CD8-positive, alpha-beta T cell (primary cell): ENCODE measurements at places on chromosomes 2 and 18.

- DNase-seq: no peak
These were observed 38.5 kb upstream of the TRIB2 start for GRCh38 chr2:12678186-12678585.

DNA sequence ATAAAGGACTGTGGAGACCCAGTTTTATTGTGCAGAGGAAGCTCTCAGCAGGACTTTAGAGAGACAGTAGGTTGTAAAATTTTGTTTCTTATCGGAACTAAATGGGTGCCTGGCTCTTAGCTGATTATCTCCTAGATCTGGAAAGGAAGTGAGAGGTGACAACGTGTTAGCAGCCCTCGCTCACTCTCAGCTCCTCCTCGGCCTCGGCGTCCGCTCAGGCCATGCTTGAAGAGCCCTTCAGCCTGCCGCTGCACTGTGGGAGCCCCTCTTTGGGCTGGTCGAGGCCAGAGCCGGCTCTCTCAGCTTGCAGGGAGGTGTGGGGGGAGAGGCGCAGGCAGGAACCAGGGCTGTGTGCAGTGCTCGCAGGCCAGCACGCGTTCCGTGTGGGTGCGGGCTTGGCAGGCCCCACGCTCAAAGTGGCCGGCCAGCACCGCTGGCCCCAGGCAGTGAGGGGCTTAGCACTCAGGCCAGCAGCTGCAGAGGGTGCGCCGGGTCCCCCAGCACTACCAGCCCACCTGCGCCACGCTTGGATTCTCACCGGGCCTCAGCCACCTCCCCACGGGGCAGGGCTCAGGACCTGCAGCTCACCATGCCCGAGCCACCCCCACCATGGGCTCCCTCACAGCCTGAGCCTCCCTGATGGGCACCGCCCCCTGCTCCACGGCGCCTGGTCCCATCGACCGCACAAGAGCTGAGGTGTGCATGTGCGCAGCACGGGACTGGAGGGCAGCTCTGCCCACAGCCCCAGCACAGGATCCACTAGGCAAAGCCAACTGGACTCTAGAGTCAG, 4.6 kb upstream of the MFF start:
- DNase-seq: no peak

DNA sequence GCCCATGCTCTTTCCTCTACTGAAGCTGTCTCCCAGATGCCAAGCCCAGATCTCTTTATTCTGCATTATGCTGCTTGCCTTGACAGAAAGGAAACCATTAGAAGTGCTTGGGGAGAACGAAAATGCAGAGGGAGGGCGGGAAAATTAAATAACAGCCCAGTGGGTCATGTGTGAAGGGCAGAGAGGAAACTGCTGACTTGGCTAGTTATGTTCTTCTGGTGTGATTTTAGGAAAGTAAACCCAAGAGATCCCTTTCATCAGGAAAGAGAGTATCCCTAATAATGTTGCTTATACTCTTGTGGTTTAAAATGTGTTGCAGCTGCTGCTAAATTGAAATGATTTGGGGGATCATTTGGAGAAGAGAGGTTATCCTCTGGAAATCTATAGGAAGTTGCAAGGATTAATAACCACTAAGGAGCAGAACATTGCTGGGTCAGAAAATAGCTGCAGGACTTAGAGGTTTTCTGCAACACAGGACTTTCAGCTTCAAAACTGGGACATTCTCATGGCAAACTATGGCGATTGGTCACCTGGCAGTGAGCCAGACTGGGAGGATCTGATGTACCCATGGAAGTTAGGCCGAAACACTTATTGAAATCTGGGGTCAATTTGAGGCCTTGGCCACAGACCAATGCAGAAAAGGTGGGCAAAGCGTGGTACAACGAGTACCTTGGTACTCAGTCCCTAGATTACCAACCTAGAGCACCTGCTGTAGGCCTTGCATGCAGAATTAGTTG, 172.2 kb downstream of the TMEM247 start:
- no peak for DNase-seq

- no peak for DNase-seq
These were observed 181.2 kb upstream of the RAB6C start for GRCh38 chr2:129798301-129798581.

GRCh38 chr2:101500860-101501259, 25.9 kb upstream of the RFX8 start:
- no peak for DNase-seq

- DNase-seq: no peak
These were observed 171.6 kb downstream of the IKZF2 start for GRCh38 chr2:212979799-212980198.

DNA sequence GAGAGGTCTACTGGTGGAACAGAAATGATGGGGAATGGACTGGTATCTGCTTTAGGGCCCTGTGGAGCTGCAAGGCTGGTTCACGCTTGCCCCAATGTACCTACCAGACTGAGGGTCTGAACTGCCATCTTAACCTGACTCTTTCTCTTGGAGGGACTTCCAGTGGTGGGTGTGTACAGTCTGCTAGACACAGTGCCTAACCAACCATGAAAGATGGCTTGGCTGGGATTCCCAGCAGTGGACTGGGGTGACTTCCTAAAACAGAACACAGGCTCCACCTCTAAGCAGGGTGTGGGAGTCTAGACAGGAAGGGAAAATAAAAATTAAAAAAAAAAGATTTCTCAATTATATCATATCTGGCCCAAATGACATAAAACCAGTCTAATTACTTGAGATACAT, 25.5 kb upstream of the MYO3B start:
- DNase-seq: no peak

DNA sequence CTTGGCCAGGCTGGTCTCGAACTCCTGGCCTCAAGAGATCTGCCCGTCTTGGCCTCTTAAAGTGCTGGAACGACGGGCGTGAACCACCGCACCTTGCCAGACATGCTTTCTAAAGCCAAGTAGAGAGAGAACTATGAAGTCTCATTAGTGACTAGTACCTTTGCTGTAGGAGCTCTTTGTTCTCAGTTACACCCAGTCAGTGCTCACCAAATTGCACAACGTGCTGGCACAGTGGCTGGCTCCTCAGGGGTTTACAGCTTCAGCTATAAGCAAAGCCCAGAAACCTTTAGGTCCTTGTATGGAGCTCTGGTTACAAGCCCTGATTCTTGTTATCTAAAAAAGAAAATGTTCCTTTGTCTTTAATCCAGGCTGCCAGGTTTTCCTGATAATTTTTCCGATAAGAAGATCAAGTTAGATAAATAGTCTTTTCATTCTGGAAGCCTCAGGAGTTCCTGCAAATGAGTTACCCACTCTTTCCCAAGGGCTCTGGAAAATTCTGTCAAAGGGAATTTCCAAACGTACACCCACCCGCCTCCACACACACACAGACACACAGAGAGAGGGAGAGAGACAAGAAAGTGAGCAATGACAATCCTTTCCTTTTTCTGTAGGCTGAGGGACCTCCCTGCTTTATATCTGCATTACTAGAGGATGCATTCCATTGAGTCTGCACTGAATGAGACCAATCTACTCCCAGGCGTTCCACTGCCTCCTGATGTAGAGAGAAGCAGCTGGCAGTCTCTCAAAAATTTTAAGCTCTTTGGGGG, 100.2 kb upstream of the CSRNP3 start:
- DNase-seq: no peak

DNA sequence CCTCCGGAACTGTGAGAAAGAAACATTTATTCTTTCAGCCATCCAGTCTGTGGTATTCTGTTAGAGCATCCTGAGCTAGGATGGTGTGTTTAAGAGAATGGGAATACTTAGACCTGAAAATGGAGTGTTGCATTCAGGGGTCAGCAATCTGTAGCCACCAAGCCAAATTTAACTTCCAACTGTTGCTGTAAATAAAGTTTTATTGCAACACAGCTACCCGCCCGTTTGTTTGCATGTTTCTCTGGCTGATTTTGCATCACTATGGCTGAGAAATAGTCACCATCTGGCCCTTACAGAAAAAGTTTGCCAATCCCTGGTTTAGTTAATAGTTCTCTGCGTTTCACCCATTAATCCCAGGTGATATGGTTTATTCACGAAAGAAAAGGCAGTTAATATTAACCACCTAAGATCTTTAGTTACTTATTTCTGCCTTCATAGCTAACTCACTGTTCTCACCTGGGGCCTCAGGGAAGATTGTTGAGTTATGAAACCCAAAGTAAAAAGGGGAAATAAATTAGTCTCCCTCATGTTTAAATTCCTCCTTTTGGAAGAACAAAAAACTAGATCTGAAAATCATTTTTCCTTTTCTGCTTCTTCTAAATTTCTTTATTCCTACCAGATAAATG, 9.5 kb upstream of the CYS1 start:
- no peak for DNase-seq

GRCh38 chr2:202588647-202589581, 45.9 kb upstream of the FAM117B start:
- peak; percentile 80 for DNase-seq

GRCh38 chr2:234026693-234027254, 23.7 kb upstream of the SPP2 start:
- peak; percentile 44 for DNase-seq

DNA sequence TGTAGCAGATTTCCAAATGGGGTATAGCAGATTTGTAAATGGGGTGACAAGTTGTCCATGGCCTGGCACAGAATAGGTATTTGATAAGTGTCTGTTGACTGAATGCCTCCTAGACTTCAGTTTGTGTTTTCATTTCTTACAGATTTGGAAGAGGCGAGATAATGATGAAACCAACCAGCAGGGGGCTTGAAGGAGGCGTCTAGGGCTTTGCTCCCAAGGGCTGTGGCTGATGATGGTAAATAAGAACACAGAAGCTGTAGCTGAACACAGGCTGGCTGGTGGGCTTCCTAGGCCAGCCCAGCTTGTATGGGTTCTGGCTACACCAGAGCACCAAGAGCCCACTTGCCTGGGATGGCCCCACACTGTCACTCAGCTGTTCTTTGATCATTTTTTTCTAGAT, 19.4 kb downstream of the SFTPB start:
- no peak for DNase-seq

- no peak for DNase-seq
These were observed 288.5 kb downstream of the TNS1 start for GRCh38 chr2:217714287-217714751.

DNA sequence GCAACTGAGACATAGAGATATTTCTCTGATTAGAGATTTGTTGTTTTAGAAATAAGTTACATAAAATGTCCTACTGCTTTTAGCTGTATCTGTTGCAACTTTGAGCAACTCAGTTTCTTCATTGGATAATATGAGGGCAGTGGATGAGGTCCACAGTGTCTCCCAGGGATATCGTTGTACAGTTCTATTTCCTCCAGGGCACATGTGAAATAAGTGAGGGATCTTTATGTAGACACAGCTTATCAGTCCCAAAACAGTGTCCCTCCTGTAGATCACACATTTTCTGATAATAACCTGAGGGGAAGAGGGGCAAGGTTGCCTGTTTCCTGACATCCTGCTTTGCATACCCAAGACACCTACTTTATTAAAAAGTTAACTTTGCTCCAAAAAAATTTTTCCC, 1231.2 kb upstream of the ZEB2 start:
- DNase-seq: no peak

DNA sequence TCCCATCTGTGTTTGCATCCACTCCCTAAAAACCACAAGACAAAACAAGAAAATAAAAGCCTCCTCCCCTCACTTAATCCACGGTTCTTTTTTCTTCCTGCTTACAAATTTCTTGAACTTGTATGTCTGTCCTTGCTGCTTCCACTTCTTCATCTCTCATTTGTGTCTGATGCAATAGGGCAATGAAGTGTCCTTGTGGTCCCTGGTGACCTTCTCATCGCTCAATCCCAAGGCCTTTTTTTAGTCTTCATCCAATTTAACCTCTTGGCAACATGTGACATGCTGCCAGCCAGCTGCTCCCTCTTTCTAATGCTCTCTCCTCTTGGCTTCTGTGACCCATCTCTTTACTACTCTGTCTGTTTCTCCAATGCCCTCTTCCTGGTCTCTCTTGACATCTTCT, 87.6 kb downstream of the SEMA4F start:
- DNase-seq: no peak

DNA sequence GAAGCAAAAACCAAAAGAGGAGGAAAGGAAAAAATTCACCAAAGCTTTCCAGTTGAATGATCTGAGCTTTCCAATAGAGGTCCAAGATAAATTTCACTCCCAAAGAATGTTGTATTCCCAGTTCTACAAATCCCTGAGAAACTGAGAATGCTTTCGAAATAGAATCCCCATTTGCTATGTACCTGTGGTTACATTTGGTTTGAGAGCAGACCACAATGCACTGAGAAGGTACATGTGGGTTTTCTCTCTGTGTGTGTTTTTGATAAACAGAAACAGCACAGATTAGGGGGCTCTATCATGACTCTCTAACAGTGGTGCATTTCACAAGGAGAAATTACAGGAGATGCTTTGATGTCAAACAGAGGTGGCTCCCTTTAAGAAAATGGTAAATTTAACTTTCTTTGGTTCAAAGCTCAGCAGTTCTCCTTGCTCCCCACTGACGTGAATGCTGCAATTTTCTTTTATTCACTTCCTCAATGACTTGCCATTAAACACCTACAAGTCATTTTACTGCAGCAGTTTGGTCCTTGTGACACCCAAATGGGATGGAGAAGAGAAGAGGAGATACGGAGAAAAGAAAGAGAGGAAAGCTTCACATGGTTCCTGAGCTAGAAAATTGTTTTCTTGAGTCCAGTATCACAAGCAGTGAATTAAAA, 108.7 kb downstream of the EPHA4 start:
- DNase-seq: no peak

DNA sequence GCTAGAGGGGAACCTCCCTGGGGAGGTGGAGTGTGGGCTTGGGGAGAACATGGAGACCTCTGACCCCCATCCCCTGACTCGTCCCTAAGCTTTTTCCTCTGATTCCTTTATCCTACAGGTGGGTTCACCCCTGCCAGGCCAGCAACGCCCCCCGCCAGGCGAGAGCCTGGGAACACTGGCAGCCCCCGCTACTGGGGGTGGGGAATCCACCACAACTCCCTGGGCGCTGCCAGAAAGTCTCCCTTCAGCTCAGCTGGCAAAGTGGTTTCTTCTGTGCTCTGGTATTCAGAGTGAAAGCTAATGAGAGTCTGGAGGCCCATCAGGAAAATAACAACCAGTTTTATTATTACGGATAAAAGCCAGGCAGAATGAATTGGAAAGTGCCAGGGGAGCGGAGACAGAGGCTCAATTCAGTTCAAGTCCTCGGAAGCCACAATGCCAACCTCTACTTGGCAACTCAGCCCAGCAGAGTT, 2.8 kb downstream of the DIPK1C start:
- DNase-seq: no peak
